ENCODE measurements at places on chromosomes 3 and 15.

GRCh38 chr3:51338632-51339031 lies 46.5 kb upstream of the MANF start:
- no peak for DNase-seq

- DNase-seq: no peak
These were observed 142.5 kb downstream of the HCN4 start for GRCh38 chr15:73226093-73226814.

DNA sequence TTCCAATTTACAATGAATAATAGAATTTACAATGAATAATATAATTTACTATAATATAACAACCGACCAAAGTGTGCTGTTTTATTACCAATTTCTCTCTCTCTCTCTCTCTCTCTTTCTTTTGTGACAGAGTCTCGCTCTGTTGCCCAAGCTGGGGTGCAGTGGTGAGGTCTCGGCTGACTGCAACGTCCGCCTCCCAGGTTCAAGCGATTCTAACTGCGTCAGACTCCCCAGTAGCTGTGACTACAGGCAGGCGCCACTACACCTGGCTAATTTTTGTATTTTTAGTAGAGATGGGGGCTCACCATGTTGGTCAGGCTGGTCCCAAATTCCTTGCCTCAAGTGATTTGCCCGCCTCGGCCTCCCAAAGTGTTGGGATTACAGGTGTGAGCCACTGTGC lies 17.0 kb upstream of the CCNL1 start:
- DNase-seq: no peak

DNA sequence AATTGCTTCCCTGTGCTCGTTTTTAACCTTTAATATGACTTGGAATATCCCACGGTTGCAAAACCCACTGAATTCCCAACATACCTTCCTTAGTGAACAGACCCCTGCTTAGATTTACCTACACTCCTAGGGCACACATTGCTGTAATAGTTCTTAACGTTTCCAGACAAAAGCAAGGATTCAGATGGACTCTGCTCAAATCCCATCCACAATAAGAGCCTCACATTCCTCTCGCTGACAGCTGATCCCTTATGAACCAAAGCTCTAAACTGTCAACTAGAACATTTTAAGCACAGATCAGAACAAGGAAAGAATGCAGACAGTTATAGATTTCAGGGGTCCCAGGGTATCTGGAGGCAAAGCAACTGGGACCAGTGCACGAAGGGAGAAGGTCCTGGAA lies 248.3 kb upstream of the ICE2 start:
- DNase-seq: no peak

DNA sequence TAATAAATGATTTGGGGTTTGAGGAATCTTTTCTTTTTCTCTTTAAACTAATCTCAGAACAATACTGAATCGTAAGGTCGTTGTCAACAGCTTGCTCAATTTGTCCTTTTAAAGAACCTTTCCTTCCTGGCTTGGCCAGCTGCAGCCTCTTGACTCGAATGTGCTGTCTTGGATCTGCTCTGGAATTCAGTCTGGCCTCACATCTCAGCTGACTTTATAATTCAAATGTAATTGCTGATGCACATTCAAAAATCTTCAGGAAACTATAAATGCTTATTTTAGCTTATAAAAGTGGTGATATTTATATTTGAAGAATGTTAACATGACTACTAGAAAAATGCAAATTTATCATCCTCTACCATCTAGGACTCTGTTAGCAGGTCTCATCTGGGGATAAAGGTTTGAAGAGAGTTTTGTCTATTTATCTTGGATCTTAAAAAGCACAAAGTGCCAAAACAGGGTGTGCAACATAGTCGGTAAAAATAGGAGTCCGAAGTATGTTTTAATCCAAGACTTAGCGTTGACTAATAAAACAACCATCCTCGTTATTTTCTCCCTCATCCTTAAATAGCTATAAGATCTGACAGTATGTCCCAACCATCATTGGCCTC lies 1035.2 kb downstream of the MCTP2 start:
- DNase-seq: no peak

- no peak for DNase-seq
These were observed 410.4 kb upstream of the RORA start for GRCh38 chr15:61639491-61639890.
